ENCODE measurements at places on chromosomes 3 and 15.

DNA sequence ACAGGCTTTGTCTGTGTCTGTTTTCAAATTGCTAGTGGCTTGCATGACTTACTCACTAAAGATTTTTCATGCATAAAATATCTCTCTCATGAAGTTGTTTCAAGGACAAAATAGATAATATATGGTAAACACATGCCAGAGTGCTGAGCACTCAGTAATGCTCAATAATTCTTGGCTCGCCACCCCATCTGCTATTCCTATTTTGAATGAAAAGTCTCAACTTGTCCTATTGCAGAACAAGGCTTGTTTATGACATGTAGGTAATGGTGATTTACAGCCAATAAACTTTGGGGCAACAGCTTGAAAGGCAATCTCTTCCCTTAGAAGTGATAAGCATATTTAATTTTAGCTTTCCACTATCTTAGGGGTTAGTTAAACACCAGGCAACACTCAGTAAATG, 789.0 kb upstream of the ROBO1 start:
- DNase-seq, result no peak

- no peak for DNase-seq
Observed at GRCh38 chr3:138717348-138717747, 108.8 kb downstream of the FAIM start.

- no peak for DNase-seq
Observed at GRCh38 chr3:57900786-57901185, 107.4 kb upstream of the FLNB start.

DNA sequence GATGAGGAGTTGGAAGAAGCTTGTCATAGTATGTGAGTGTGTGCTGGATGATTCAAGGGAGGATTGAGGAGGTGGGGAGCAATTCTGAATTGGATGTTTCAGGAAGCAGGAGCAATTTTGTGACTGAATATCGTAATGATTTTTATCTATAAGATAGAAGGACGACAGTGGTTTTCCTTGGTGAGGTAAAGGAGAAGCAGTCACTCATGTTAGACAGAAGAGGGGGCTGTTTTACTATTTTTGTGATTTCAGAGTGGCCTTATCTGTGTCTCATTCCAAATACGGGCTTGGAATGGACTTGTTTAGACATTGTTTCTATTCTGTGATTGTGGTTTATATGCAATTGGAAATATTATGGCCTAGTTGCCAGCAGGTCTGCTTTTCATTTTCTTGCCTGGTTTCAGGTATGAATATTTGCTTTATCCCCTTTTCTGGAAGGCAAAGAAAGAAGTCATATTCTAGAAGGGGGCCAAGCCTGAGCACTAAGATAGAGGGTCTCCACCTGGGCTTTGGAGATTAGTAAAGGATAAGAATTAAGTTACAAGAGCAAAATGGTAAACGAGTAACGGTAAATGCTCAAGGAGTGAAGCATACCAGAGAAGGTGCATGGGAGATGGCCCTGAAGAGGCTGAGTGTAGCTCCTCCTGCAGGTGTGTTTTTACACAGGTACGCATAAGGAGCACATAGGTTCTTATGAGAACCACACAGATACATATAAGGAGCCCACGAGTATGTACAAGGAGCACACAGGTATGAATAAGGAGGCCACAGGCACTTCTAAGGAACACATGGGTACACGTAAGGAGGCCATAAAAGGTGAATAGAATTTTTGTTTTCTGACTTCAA, 124.6 kb upstream of the KCNAB1 start:
- peak; percentile 44 for DNase-seq
